ENCODE measurements at places on chromosomes 1 and 21. TPM values are rescaled to one million over a fixed set of nuclear protein-coding genes. Genes with fewer than 3 reads are reported as not detected.

PCSK9 gene
- total RNA-seq, result not detected

GSTM1 gene
- total RNA-seq, result 0.38 TPM

ARID4B gene
- 92.2 TPM for total RNA-seq

OR2M3 gene
- not detected for total RNA-seq

OR10J1 gene
- total RNA-seq, result not detected

EFNA1 gene
- total RNA-seq, result 8.5 TPM

BTBD8 gene
- 8.5 TPM for total RNA-seq

- no peak overlapping the region for H3K4me3 ChIP-seq
- no peak for DNase-seq
- no peak overlapping the region for H3K27ac ChIP-seq
- H3K36me3 ChIP-seq, result no peaks in the 10 kb centered on the region
Observed at GRCh38 chr1:4137621-4138415, 237.7 kb upstream of the C1orf174 start.

DNA sequence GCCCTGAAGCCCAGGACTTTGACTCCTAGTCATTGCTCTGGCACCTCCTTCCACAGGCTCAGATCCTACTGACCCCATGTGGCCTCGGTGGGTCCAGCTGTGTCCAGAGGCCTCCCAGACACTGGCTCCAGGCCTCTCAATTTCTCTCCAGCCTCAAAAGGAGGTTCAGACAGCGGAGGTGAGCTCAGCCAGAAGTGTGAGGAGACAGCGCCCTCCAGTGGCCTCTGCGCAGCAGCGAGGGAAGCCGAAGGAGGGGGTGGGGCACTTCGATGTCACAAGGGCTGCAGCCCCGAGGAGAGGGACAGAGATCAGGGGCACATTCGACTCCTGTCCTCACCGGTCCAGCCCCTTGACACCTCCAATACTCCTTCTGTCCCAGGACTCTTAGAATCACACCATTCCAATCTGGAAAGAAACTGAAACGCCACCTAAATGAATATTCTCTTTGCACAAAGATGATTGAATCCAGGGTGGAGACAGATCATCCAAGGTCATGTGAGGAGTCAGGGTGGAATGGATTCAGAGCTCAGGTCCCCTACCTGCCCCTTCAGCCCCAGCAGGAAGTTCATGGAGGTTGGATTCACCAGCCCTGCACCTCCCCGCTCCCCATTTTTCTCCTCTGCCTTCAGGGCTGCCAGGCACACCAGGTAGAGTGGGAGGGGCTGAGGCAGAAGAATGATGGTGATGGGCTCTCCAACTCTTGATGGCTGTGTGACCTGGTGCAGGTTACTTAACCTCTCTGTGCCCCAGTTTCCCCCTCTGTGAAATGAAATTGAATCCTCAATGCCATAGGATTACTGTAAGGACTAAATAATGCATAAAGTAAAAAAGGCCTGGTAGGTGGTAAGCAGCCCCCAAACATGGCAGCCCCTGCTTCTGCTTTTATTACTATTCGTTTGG, 34.8 kb upstream of the ZBTB40 start:
- H3K36me3 ChIP-seq, result no peaks in the 10 kb centered on the region
- H3K4me3 ChIP-seq, result no peak overlapping the region
- H3K27me3 ChIP-seq, result peaks cover 77% of the 10 kb centered on the region
- peak; percentile 85 for DNase-seq

DNA sequence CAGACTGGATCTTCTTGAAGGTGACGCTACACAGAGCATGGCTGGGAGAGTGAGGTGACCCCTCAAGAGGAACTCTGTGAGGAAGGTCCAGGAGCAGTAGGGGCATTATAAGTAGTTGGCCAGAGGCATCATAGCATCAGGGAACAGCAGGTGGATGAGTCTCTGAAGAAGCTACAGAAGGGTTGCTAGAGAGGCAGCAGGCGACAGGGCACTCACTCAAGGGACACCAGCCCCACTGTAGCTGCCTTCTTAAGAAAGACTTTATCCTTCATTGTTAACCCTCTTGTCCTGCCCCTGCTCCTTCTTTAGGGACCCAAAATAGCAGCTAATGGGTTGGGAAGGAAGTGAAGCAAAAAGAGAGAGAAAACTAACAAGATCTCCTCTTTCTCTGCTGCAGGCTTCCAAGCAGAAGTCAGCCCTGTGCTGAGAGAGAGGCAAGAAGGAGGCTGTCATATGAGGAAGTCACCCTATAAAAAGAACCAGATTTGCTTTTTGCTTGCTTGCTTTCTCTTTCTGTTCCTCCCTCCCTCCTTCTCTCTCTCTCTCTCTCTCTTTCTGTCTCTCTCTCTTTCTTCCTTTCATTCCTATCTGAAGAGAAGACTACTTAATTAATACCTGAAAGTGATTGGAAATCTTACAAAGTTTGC, 7.7 kb upstream of the CD5L start:
- H3K36me3 ChIP-seq, result no peaks in the 10 kb centered on the region
- peak overlapping the region; percentile 15 for H3K27ac ChIP-seq
- H3K4me3 ChIP-seq, result no peak overlapping the region
- DNase-seq, result no peak
- peaks cover 2% of the 10 kb centered on the region for H3K27me3 ChIP-seq

DNA sequence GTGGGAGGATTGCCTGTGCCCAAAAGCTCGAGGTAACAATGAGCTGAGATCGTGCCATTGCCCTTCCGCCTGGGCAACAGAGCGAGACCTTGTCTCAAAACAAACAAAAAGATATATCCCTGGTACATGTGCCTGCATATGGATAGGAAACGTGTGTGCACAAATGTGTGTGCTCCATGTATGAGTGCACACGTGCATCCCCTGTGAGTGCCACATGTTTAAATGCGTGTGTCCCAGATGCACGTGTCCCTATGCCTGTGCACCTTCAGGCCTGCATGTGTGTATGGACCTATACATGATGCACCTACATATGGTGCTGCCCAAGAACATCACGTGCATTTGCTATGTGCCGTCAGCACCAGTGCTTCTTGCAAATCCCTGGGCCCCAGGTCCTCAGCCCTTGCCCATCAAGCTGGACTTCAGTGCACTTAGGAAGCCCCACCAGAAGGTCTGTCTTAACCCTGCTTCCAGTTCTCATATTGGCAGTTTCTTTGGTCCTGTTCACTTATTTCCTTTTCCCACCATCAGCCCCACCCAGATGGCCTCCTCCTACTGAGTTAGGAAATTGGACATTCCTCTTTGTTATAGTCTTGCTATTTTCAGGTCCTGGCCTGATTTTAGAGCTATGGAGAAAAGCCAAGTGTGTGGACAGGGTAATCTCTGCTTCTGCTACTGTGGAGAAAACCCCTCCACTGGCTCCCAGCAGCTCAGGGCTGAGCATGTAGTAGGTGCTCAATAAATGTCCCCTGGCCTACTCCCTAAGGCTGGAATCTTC, 15.4 kb downstream of the TIE1 start:
- no peak overlapping the region for H3K27ac ChIP-seq
- H3K36me3 ChIP-seq, result no peaks in the 10 kb centered on the region
- no peak overlapping the region for H3K4me3 ChIP-seq
- no peak for DNase-seq

GRCh38 chr1:149843431-149844041, 55.8 kb upstream of the BOLA1 start:
- peak overlapping the region; percentile 89 for H3K27ac ChIP-seq
- peaks cover 25% of the 10 kb centered on the region for H3K36me3 ChIP-seq
- H3K4me1 ChIP-seq, result peaks cover 43% of the 10 kb centered on the region
- DNase-seq, result no peak

GRCh38 chr1:200640373-200640962, 19.9 kb upstream of the KIF14 start:
- no peak for DNase-seq
- H3K27ac ChIP-seq, result no peak overlapping the region
- no peak overlapping the region for H3K4me3 ChIP-seq
- H3K4me1 ChIP-seq, result no peaks in the 10 kb centered on the region
- H3K27me3 ChIP-seq, result no peaks in the 10 kb centered on the region

- H3K4me3 ChIP-seq, result peak overlapping the region; percentile 96
- peak overlapping the region; percentile 4 for H3K27ac ChIP-seq
- peaks cover 19% of the 10 kb centered on the region for H3K4me1 ChIP-seq
- no peaks in the 10 kb centered on the region for H3K27me3 ChIP-seq
- H3K36me3 ChIP-seq, result no peaks in the 10 kb centered on the region
Observed at GRCh38 chr1:23779826-23780371, 1.7 kb downstream of the PITHD1 start.

Data from naive thymus-derived CD8-positive, alpha-beta T cell (primary cell).